ENCODE measurements at places on chromosomes 5 and 9.

DNA sequence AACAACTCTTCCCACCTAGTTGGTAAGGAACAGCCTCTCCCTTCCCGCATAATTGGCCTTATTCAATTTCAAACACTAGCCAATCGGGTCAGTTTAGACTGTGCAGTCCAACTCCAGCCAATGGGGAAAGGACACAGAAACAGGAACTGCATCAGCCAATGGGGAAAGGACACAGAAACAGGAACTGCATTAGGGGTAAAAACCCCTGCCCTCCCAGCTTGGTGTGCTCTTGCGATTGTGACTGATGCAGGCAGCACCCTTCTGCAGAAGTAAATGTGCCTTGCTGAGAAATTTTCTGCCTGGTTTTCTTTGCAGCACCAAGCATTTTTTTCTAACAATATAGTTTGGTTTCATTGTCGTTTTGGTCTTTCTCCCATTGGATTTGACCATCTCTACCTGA lies 8.5 kb upstream of the GLT6D1 start:
- no peak for DNase-seq

GRCh38 chr9:120286530-120286929 lies 293.4 kb downstream of the CDK5RAP2 start:
- DNase-seq = no peak

- no peak for DNase-seq
These were observed 69.4 kb upstream of the LHFPL2 start for GRCh38 chr5:78717674-78718584.

DNA sequence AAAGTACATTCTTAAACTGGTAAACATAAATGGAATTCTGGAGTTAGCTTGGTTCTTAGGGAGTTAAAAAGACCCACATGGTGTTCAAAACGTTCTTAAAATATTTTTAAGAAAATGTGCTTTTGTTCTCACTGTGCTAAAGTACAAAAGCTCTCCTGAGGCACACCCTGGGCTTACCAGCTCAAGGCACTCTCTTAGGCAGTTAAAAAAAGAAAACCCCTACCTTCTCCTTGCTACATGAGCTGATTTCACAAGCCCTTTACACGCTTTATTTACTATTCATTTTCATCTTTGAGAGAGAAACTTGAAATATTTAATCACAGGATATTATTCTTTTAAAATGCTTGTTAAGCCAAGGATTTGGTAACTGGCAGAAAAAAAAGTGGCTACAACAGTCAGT lies 723.3 kb upstream of the GRAMD2B start:
- DNase-seq = no peak

DNA sequence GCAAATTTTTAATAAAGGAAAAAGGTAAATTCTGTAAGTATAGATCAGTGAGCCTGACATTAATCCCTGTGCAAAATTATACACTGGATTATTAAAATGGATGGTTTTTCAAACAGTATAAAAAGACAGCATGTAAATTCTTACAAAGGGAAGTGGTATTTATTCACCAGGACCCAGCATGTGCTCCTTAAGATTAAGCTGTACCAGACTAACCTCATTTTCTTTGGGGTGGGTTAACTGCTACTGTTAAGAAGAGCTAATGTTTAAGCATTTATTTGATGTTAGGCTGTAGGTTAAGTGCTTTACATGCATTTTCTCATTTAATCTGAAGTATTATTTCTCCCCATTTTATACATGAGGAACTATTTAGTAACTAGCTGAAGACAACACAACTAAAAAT lies 60.3 kb upstream of the RFX3 start:
- no peak for DNase-seq

DNA sequence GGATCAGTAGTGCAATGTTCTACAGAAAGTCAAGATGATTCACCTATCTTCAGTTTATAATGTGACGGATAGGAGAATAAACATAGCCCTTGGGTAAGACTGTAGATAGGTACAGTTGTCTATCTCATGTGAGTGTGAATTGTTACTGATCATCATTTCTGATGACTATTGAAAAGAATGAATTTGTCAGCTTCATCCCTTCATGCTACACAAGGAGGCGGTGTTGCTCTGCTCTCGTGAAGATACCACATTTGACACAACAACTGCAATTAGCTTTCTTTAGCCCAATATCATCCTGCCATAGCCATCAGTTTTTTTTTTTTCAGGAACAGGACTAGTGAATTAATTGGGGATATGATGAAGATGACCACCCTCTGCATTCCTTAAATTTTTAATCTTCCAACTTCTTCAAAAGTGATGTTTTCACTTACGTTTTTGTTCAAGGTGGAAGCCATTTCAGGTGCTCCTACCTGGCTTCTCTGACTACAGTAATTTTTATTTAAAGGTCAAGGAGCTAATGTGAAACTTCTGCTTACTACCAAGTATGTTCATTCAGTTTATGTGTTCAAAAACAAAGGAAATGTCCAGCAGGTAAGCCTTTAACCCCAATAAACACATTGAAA lies 152.9 kb upstream of the MOCS2 start:
- DNase-seq = no peak

- no peak for DNase-seq
These were observed 21.2 kb downstream of the DAPK1 start for GRCh38 chr9:87518702-87519335.

- no peak for DNase-seq
These were observed 80.1 kb downstream of the ESM1 start for GRCh38 chr5:54905246-54905795.

DNA sequence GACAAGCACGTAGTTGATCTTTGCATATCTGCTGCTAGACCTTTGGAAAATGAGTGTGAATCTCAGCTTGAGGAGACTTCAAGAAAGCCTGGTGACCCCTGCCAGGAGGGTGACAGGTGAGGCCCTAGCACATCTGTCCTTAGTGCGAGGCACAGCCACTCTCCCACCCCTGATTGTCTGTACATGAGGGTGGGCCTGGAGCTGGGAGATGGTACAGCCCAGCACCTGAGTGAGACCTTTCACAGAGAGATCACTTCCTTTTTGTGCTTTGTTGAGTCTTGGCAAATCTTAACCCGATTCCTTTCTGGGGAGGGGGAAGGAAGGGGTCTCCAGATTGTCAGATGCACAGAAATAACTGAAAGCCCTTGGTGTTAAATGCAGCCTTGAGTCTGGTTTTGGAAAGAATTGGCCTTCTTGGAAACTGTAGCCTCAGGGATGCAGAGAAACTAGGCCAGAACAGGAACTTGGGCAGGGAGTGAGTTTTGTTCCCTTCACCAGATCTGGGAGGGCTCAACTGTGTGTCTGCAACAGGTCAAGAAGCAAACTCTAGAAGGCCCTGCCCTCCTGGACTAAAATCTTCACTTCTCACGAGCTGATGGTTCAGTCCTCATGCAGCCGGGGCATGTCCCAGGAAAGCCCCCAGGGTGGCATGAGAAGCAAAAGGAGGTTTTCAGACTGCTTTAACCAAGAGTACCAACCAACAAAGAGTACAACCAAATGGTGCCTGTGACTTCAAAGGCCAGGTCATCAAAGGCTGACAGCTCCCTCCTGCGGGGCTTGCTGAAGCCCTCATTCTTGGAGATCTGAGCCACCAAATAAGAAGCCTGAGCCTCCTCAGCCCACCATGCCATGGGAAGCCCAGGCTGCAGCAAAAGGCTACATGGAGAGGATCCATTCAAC lies 20.8 kb upstream of the SEMA4D start:
- no peak for DNase-seq

DNA sequence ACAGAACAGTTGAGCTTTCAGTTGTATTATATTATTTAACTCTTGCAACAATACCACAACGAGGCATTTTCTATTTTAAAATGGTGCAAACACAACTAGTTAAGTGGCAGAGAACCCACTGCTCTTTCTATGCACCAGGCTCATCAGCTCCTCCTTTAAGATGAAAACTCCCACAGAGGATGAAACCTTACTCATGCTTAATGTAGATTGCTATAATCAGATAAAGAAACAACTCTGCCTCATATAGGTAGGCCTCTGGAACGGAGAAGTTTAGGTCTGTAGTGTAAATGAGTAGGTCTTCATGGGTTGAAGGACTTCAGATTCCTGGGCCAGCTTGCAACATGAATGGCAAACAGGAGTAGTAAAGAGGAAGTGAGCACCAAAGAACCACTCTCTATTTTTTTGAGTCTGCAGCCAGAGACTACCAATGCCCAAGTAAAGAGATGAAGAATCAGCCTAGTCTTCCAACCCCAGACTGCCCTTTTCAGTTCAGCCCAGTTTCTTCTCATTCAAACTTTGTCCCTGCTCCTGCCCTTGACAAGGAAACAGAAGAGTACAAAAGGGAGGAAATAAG lies 33.9 kb downstream of the HACD4 start:
- DNase-seq = no peak

- no peak for DNase-seq
These were observed 65.3 kb downstream of the ARHGEF37 start for GRCh38 chr5:149646564-149646963.

GRCh38 chr5:159402311-159402710 lies 72.0 kb upstream of the IL12B start:
- no peak for DNase-seq

DNA sequence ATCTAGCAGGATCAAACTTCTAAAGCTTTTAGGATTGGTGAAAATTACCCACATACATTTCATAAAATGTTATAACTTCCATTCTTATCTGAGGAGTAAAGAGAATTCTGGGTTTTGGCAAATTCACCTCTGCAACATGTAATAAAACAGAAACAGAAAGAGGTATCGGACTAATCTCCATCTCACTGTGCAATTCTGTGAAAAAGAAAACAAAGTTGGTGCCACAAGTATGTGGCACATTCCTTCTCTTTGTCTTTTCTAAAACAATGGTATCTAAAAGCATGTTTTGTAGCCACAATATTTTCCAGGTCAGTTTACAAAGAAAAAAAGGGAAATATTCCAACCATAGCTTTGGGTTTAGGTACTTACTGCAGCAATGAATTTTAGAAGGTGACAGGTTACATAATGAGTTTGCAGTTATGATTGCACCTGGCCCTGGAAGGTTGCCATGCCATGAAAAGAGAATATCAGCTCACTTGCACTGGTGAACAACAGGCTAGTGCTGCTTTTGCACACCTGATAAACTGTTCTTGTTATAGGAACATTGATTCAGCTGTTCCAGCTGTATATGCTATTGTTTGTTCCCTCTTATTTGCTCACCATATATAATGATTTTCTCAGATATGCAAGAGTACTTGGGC lies 491.3 kb upstream of the MEF2C start:
- no peak for DNase-seq

GRCh38 chr5:33114361-33114760 lies 326.4 kb upstream of the TARS1 start:
- no peak for DNase-seq

DNA sequence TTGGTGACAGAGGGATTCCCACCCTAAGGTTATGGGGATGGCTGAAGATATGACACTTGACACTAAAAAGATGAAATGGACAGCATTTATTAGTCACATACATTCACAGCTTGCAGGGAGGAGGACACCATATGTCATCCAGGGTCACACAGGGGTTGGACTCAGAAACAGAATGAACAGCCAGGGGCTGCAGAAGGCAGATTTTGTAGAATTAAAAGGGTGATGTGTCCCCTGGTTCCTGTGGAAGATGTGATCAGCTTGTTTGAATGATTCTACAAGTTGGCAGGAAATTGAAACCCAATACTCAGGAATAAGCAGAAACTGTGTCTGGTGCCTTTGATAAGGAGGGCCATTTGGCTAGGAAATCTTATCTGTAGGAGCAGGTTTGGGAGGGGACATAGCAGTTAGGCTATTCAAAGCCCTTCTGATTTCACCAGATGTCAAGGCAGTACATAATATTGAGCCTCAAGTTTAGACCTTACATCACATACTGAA lies 102.3 kb upstream of the GRIN3A start:
- DNase-seq = no peak

- DNase-seq = no peak
These were observed 49.6 kb downstream of the CFAP77 start for GRCh38 chr9:132459661-132460060.

DNA sequence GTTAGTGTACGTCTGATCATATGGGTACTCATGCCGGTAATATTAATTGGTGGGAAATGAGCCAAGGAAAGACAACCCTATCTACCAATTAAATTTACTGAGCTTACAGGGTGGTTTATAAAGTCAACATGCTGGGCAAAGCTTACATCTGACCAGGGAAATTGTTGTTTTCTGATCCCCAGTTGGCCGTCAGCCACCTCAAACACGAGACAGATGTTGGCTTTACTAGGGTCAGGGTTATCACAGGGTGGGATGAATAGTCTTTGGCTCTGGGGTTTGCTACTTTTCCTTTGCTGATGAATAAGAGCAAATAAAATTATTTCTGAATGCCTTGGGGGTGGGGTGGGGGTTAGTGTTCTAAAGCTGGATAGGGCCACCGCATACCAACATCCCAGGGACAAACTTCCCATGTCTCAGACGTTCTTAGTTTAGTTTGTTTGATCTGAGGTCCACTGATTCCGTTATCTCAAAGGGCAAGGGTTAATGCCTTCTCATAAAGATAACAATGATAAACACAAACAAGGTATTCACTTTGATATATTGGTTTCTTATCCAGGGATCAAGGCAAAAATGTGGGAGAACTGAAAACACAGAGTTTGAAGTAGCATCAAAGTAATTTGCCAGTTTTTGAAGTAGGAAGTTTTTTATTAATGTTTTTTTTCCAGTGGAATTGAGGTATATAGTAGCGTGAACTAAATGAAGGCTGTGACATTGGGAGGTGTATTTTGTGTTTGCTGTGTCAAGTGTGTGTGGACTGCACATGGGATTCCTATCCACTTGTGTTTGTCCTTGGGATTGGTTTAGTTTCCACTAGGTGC lies 109.1 kb upstream of the RPS23 start:
- DNase-seq = no peak

DNA sequence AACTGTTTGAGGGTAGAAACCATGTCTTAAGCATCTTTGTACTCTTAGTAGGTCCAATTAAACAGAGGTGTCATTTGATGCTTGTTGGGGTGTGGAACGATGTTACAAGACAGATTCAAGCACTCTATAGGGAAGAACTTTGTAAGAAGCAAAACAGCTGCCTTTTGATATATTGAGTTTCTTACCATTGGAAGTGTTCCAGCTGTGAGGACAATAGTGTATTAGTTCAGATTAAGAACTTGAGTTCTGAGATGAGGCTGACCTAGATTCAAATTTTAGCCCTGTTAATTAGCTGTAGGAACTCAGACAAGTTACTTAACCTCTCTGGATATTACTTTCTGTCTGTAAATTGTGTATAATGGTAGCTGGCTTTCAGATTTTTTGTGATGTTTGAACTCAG lies 19.6 kb upstream of the ZNF462 start:
- no peak for DNase-seq

GRCh38 chr9:98450496-98450895 lies 195.0 kb upstream of the TBC1D2 start:
- no peak for DNase-seq

Data from memory B cell (primary cell).